Activated T-cell treated with anti-CD3 and anti-CD28 coated beads, Interleukin-2, amount 50 U/mL, for 24 hours (primary cell): ENCODE measurements at places on chromosomes 11 and 22.

GRCh38 chr11:104005234-104005855 lies 31.1 kb upstream of the DDI1 start:
- H3K27me3 ChIP-seq: no peaks in the 10 kb centered on the region
- H3K36me3 ChIP-seq: no peaks in the 10 kb centered on the region
- no peak overlapping the region for H3K4me3 ChIP-seq

GRCh38 chr11:125325196-125325595 lies 160.6 kb downstream of the PKNOX2 start:
- peaks cover 3% of the 10 kb centered on the region for H3K4me1 ChIP-seq
- no peaks in the 10 kb centered on the region for H3K36me3 ChIP-seq
- H3K27ac ChIP-seq: no peak overlapping the region
- H3K4me3 ChIP-seq: no peak overlapping the region
- peaks cover 59% of the 10 kb centered on the region for H3K27me3 ChIP-seq

DNA sequence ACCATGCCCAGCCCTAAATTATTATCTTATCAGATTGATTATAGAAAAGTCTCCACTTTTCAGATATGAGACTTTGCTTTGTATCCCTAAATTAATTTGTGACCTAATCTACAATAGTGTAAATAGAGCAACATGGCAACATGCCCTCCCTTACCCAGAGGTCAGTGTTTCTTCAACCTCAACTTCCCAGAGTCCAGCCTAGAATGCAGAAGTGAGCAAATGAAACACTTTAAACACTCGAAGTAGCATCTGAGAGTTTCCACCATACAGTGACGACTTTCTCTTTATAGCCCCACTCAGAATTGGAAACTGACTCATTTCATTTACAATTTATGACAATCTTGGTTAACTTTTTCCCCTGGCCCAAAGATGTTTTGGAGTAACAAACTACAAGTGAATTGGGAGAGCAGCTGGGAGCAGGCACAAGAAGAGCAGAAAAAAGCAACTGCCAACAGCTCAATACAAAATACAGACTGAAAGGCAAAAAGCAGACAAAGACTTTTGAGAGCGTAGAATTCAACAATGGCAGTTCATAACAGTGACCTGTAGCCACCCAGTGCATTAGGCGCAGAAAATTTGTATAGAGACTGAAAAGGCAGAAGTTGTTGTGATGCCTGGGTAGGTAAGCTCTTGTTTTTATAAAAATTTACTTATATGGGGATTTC lies 10.1 kb upstream of the BLID start:
- H3K4me1 ChIP-seq: no peaks in the 10 kb centered on the region
- H3K4me3 ChIP-seq: no peak overlapping the region
- no peak overlapping the region for H3K27ac ChIP-seq
- DNase-seq: no peak
- H3K36me3 ChIP-seq: no peaks in the 10 kb centered on the region

GRCh38 chr11:95339086-95339901 lies 108.3 kb upstream of the SESN3 start:
- H3K27ac ChIP-seq: no peak overlapping the region
- H3K4me3 ChIP-seq: no peak overlapping the region
- no peaks in the 10 kb centered on the region for H3K36me3 ChIP-seq
- no peaks in the 10 kb centered on the region for H3K27me3 ChIP-seq
- peaks cover 20% of the 10 kb centered on the region for H3K4me1 ChIP-seq

GRCh38 chr22:16783930-16784354 lies 41.3 kb downstream of the XKR3 start:
- no peak overlapping the region for H3K27ac ChIP-seq
- no peak for DNase-seq
- H3K4me1 ChIP-seq: no peaks in the 10 kb centered on the region
- H3K27me3 ChIP-seq: peaks cover 8% of the 10 kb centered on the region
- no peak overlapping the region for H3K4me3 ChIP-seq

DNA sequence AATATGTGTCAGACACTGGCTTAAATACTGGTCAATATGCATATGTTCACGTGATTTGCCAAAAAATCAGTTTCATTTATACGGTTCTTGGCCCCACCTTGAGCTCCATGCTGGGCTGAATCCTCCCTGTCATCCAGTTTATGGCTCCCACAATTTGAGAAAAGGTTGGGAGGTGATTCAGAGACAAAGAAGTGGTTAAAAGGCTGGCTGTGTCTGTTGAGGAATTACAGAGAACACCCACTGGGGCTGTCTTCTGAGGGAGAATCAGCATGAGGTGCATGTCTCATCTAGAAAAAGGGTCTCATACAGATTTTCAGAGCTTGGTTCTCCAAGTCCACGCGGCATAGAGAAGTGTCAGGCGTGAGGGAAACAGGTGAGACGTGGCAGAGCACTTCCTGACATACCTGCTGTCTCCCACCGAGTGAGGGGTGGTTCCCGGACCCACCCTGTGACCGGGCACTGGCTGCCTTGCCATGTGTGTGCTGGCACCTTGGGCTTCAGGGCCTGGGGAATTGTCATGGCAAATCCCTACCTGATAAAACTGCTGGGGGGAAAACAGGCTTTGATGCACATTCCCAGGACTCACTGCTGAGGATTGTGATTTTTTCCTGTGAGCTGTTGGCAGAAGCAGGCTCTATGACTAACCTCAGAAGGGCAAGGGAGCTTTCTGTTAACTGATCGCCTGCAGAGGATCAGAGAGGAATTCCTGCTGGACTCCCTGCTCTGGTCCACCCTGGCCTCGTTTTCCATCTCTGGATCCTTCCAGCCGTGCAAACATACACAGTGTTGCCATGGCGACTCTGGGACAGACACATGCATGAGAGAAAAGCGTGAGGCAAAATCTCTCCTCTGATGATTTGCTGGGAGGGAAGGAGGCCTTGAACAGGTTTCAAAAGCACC lies 223.6 kb downstream of the ADAMTS15 start:
- H3K4me1 ChIP-seq: no peaks in the 10 kb centered on the region
- H3K27me3 ChIP-seq: peaks cover 7% of the 10 kb centered on the region
- no peak for DNase-seq
- no peak overlapping the region for H3K4me3 ChIP-seq
